ENCODE measurements at places on chromosomes 3 and 15.

DNA sequence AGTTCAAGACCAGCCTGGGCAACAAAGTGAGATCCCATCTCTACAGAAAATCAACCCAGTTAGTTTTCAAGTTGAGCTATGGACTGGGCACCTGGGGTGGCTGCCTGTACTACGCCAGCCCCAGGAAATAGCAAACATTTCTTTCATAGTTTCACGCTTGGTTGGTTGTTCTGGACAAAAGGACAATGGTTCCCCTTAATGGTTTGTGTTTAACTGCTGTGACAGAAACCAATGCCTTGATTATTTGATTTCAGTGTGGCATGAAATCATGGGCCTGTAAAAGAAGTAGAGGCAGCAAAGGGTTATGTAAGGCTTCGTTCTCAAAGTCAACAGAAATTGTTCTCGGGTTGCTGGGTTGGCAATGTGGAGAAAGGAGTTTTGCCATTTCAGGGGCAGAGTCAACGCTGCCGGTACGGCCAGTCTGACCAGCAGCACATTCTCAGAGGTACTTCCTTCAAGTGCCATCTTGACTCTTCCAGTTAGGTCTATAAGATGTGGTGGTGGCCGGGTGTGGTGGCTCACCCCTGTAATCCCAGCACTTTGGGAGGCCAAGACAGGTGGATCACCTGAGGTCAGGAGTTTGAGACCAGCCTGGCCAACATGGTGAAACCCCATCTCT lies 12.7 kb downstream of the LCMT2 start:
- DNase-seq, result no peak

GRCh38 chr3:194996746-194997145 lies 274.2 kb downstream of the XXYLT1 start:
- no peak for DNase-seq

GRCh38 chr15:81229586-81229985 lies 32.9 kb downstream of the IL16 start:
- DNase-seq, result no peak

GRCh38 chr3:114093596-114093995 lies 37.1 kb downstream of the QTRT2 start:
- no peak for DNase-seq

GRCh38 chr3:48135552-48136495 lies 52.4 kb downstream of the CDC25A start:
- DNase-seq, result no peak

- DNase-seq, result no peak
Observed at GRCh38 chr3:196208942-196209695, 2.1 kb downstream of the ZDHHC19 start.

GRCh38 chr3:126390751-126391150 lies 4.0 kb upstream of the CFAP100 start:
- no peak for DNase-seq

DNA sequence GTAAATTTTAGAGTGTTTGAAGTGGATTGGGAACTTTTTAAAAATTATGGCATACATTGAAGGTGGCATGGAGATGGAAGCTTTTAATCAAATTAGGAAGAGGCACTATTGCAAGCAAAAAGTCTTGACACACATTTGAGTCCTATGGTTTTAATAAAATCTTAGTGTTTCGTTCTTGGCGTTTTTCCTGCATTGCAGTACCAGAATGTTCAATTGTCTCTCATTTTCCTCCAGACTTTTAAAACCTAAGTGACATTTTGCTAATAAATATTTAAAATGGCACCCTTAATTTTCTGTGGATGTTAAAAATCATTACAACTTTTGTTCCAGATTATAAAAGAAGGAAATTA lies 2.2 kb downstream of the TGFBR2 start:
- DNase-seq, result no peak

DNA sequence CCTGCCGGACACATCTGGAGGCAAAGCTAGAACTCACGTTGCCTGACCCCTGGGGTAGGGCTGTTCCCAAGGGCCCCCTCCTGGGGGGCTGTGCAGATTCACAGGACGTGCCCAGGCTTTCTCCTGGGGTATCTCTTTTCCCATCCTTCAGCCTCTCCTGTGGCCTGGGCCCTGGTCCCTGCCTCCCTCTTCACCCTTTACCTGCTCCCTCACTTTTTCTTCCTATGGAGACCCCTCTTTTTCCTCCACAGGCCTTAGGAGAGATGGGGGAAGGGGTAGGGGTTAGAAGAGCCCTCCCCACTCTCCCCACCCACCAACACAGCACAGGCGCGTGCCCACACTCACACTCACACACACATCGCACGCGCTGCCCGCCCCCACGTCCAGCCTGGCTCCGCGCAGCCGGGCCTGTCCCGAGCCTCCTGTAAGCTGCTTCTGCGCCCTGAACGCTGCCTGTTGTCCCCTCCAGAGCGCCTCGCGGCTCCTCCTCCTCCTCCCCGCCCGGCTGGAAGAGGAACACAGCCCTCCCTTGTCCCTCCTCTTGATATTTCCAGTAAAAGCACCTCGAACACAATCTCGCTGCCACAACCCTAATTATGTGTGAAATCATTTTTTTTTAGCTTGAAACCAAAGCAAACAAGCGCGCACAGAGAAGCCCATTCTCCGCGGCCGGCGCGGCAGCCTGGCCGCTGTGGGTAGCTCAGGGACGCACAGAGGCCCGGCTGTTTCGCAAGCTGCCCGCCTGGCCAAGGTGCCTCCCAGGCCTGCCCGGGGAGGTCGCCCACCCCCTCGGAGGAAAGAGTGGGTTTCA lies 33.9 kb upstream of the ACAN start:
- no peak for DNase-seq

DNA sequence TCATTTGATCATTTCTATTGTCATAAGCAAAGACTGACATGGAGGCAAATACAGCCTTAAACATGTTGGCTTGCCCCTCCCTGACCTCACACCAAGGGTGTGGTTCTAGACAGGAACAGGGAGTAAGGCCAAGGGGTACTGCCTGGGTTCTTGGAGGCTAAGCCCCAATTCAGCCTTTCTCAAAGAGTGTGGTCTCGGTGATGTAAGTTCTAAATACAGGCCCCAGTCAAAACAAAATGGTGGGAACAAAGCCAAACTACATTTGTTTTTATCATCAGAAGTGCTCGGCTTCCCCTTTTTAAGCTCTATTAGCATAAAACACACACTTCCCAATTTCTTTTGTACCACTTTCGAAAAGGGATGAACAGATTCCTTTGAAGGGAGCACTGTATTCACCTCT lies 129.5 kb downstream of the ATP8B4 start:
- no peak for DNase-seq

GRCh38 chr3:85603378-85603777 lies 644.6 kb downstream of the CADM2 start:
- no peak for DNase-seq

DNA sequence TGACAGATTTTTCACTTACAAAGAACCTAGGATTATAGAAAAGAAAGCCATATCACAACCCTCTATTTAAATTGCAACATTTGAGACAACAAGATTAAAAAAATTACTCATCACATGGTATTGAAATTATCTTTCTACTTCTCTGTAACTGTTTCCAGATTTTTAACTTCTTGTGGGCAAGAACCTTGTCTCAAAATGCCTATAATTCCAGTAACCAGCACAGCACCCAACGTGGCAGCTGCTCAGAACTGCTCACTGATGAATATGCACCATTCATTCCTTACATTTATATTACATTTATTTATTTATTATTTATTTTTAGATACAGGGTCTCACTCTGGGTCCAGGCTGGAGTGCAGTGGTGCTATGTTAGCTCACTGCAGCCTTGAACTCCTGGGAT lies 216.1 kb downstream of the THRB start:
- DNase-seq, result no peak

- no peak for DNase-seq
Observed at GRCh38 chr3:45126730-45127129, 19.4 kb downstream of the CDCP1 start.

DNA sequence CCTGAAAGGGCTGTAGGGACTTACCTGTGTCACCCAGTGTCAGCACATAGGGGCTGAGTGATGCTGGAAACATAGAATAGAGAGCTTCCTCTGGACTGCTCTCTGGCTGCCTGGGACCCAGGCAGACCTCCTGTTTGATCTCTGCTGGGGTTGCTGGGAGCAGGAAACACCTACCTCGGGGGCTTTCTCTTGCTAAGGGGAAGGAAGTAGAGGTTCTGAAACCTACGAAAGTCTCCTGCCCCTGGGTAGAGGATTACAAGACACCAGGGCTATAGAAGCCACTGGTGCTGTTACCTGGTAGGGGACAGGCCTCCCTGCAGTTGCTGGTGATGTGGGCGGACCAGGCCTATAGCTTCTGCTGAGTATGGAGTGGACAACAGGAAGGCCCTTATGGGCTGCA lies 81.7 kb downstream of the DHX30 start:
- no peak for DNase-seq

DNA sequence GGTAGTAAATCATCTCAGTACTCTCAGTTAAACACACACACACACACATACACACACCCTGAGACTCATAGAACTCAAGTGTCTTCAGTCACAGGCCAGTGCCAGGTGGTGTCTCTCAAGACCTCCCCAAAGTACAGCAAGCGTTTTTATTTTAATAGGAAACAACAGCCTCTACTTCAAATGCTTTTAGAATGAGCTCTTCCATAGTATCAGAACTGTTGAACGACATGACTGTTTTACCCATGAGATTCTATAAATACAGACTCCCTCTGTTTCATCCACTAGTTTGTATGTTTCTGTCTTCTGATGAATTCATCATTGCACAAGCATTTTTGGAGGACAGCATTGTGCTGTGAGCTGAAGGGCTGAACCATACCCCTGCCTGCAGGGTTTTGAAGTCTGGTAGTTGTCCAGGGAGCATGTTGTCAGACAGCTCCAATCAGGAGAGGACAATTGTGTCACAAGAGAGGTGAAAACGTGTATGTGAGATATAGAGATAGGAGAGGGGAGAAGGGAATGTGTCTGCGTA lies 201.0 kb upstream of the BCL6 start:
- no peak for DNase-seq

DNA sequence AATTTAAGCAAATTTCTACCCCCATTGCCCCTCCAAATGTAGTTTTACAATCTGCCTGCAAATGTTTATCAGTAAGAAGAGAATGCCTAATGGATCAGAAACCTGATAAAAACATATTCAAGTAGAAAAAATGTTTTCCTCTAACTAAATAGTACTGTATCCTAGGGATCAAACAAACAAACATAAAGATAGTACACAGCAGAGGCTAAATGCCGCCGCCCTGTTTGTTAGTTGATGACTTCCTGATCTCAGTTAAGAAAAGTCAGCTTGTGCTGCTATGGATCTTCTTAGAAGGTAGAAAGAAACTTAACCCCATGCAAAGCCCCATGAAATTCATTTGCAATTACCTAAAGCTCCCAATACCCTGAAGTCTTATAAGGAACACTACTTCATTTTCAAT lies 387.3 kb upstream of the THBS1 start:
- DNase-seq, result no peak

GRCh38 chr3:67094167-67094566 lies 96.1 kb downstream of the KBTBD8 start:
- no peak for DNase-seq

DNA sequence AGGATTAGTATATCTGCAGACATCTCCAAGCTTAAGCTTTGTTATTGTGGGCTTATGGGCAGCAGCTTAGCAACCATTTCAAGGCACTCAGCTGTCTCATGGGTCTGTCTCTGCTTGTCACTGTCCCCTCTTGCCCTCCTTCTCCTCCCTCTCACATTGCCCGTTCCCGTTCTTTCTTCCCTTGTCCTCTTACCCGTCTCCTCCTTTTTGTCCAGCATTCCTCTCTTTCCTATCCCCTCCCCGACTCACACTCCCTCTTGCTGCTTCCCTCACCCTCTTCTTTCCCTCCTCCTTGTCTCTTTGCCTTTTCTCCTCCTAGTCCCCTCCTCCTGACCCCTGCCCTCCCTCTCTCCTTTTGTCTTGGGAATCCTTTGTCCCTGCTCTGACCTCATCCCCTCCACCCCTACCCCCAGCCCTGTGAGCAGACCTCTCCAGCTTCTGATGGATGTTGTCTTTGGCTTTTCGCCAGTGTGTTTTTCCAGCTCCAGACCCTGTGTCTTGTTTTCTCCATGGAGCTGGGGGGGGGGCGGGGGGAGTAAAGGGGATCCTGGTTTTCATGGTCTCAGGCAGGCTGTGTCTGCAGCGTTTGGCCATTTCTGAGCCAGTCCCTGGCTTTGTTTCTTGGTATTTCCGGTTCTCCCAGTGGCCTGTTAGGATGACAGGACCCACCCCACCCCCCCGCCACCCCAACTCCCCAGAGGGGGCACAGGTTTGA lies 47.9 kb upstream of the TRAK1 start:
- no peak for DNase-seq

DNA sequence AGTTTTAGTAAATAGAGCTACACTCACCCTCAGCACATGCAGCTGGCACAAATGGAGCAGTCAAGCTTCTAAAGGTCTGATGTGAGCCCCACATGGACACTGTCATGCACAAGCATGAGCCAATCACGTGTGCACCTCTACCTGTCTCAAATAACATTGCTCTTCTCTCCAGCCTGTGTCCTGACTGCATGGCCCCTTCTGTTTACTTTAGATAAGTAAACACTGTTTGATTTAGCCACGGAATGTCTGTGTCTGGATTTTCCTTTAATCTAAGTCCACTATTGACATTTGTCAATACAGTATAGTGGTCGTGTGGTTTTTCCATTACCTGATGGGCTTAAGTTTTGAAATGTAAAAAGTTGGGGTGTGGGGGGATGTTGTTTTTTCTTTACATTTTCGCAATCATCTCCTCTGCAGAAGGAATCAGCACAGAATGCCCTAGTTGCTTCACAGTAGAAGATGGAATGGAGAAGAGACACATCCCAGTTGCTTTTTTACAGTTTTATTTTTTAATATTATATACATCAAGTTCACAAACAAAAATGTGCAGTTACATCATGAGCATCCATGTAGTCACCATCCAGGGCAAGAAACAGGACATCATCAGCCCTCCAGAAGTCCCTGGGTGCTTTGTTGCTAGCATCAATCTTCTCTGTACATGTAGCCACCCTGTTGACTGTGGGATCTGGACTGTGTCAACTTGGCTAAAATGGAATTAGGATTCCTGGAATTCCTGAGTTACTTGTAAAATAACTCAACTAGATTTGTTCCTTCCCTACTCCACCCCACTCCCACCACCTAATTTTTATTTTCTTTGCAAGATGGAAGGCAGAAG lies 146.1 kb downstream of the UACA start:
- no peak for DNase-seq

DNA sequence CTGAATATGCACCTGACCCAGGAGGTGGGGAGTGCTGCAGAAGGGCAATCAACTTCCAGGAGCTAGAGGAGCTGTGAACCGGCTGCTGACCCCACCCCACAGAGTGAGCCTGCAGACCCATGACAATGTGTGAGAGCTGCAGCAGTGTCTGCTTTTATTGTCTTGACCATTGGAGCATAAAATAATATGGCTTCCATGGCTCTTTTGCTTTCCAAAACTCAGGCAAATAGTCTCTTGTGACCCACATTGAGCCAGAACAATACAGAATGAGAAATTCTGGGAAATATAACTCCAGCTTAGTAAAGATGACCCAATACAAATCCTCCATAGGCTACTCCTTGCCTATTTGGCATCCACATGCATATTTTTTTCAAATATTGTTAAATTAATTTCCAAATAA lies 309.6 kb downstream of the PYDC2 start:
- no peak for DNase-seq
